ACHN (cell line): ENCODE measurements at places on chromosomes 13 and 19.

DNA sequence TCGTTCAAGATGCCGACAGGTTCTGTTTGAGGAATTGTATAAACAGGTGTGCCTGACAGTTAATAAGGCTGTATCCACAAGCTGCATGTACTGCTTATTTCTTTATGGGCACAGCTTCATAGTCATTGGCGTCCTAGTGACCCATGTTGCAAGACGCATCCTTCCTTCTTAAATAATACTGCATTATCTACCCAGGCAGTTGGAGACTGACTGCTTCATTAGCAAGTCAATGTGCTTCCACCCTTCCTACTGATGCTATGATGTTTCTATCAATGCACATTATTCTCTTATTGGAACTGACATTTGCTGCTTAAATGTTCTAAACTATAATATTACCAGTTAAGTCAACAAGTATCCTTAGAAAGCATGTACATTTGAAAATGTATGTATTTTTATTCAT is 950.0 kb upstream of the MIR17HG start:
- no peak for DNase-seq

- no peak for DNase-seq
These were observed 31.5 kb upstream of the MYO16 start for GRCh38 chr13:108597943-108598342.

- DNase-seq = no peak
These were observed 33.0 kb downstream of the FGF9 start for GRCh38 chr13:21703846-21704245.

DNA sequence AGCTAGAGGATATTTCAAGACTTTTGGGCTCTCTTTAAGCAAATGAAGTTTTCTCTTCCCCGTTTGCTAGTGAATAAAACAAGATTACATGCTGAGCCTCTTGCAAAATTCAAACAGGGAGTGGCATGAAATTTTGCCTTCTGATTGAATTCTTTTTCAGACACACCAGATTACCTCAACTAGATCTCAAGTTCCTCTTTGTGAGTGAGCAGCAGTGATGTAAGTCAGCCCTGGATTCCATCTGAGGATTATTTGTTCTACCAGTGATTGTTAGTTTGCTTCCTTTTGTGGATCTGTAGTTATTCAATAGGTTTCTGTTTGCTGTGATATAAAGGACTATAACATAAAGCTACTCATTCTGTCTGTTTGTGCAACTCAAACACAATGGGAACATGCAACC is 407.7 kb downstream of the LMO7 start:
- DNase-seq = no peak

DNA sequence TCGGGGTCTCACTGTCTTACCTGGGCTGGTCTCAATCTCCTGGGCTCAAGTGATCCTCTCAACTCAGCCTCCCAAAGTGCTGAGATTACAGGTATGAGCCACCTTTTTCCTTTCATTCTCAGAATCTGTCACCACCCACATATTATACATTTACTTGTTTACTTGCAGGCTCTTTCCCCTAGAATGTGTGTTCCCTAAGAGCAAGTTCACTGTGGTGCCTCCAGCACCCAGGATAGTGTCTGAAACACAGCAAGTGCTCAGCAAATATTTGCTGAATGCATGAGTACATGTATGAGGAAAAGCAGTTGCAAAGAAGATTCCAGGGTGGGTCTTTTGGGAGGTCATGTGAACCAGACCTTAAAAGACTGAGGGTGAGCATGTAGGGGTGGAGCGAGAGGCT is 96.8 kb downstream of the RGCC start:
- no peak for DNase-seq

GRCh38 chr19:39996218-39996810 is 546 bp upstream of the ZNF546 start:
- peak; percentile 28 for DNase-seq

DNA sequence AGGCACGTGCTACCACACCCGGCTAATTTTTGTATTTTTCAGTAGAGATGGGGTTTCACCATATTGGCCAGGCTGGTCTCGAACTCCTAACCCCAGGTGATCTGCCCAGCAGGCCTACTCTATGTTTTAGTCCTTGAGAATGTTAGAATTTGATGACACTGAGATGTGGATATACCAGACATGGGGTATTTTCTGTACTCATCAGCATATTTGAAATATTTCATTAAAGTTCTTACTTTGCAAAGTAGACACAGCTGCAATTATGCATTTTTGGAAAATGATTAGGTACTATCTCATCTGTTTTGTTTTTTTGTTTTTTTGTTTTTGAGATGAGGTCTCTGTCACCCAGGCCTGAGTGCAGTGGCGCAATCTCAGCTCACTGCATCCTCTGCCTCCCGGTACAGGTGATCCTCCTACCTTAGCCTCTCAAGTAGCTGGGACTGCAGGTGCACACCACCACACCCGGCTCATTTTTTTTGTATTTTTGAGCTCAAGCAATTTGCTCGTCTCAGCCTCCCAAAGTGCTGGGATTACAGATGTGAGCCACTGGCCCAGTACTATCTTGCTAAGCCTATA is 12.7 kb downstream of the SPINT2 start:
- DNase-seq = no peak

GRCh38 chr13:70339738-70340137 is 231.5 kb upstream of the KLHL1 start:
- peak; percentile 25 for DNase-seq

GRCh38 chr13:112859817-112860190 is 109.2 kb upstream of the MCF2L start:
- peak; percentile 42 for DNase-seq

DNA sequence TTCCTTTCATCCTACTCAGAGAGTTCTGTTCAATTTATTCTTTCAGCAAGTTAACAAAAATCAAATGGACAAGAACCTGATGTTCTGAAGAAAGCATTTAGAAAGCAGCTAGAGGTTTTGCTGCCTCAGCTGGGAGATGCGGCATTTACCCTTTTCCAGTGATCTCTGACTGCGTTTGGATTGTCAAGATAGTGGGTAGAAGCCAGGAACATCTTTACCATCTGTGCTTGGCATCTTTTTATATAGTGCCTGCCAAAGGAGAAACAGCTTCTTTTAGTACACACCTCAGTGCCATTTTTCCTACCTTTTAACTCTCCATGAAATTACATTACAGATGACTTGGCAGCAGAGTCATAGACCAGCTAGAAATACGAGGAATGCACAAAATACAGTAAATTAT is 680.8 kb downstream of the SLITRK1 start:
- no peak for DNase-seq

DNA sequence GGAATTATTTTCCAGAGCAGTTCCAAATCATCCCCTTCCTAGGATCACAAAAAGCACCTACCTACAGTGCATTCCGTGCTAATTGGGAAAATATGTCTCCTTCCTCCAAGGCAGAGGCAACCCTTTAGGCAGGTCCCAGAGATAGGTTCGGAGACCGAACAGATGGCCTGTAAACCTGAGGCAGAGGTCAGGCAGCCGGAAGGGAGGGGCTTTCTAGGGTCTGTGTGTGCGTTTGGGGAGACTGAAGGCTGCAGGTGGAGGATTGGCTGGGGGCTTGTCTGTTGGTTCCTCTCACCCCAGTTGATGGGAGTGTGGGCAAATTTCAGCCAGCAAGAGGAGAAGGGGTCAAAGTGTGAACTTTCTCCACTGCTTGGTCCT is 7.1 kb downstream of the KCNN4 start:
- no peak for DNase-seq

GRCh38 chr13:66425741-66426140 is 804.4 kb downstream of the PCDH9 start:
- no peak for DNase-seq

DNA sequence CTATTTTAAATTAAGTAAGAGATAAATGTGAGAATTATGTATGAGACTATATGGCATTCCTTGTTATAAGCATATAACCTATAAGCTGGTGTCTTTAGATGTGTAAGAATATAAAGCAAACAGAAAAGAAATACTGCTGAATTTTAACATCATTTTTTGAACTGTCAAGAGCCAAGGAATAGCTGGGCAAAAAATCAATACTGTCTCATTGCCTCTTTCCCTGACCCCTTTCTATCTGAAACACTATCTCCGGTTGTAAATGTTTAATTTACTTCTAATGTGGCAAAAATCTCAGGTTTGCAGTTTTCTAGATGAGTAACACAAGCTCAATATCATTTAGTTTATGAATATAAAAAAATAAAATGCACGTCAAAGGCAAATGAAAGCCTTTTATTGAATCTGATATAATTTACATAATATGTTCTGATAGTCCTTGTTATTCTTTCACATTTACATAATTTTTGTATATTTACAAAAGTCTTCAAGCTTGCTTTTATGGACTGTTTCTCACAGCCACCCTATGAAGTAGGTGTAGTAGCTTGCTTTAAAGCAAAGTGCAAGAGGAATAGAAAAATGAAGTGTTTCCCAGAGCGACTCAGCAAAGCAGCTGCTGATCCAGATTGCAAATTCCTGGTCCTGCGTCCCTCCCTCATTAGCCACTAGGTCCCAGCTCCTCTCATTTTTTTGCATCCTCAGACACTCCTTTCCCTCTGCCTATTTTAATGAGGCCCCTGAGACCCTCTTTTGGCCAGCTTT is 188.2 kb upstream of the RFC3 start:
- DNase-seq = no peak

GRCh38 chr13:44578067-44578400 is 1.9 kb upstream of the TSC22D1 start:
- no peak for DNase-seq

DNA sequence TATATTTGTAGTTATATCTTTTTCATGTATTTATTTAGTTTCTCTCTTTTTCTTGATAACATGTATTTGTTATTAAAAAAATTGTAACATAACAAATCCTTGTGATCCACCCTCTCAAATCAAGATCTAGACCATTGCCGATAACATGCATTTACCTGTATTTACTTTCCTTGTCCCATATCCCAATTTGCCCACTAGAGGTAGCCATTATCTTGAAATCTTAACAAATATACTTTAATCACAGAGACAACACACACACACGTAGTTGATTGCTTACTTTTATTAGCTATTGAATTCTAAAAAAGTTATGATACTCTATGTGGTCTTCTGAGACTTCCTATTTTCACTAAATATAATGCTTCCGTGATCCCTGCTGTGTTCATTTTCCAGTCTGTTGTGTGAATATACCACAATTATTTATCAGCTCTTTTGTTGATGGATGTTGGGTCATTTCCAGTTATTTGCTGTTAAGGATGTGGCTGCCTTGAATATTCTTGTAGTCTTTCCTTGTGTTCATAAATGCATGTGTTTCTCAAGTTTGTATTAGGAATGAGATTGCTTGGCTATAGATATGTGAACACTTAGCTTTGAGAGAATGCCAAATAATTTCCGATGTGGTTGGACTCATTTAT is 31.3 kb upstream of the ZMYM2 start:
- DNase-seq = peak; percentile 46

- DNase-seq = no peak
These were observed 9.4 kb upstream of the PAN3 start for GRCh38 chr13:28128926-28129325.

GRCh38 chr19:2012941-2013682 is 2.4 kb downstream of the BTBD2 start:
- no peak for DNase-seq

DNA sequence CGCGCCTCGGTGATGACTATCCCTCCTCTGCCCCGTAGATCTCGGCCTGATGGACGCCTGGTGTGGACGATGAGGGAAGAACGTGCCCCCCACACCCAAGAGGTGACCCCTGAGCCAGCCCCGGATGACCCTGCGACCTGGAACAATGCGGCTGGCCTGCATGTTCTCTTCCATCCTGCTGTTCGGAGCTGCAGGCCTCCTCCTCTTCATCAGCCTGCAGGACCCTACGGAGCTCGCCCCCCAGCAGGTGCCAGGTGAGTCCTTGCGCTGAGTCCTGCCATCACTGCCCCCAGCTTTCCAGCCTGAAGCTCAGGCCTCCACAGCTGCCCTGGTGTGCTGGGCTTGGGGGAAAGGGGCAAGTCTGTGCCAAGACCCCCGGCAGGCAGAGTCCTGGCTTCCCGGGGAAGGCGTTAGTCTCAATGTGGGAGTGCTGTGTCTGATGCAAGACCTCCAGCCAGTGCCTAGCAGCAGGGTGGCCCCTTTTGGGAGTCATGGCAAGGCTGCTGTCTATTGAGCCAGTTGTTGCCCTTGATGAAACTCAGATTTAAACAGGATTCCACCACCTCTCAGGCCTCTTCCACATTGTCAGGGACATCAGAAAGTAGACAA is 67.5 kb downstream of the CHST8 start:
- DNase-seq = no peak

- DNase-seq = no peak
These were observed 1391.4 kb downstream of the EFNB2 start for GRCh38 chr13:105144020-105144419.

GRCh38 chr19:41601771-41602170 is 25.1 kb downstream of the CEACAM4 start:
- no peak for DNase-seq

DNA sequence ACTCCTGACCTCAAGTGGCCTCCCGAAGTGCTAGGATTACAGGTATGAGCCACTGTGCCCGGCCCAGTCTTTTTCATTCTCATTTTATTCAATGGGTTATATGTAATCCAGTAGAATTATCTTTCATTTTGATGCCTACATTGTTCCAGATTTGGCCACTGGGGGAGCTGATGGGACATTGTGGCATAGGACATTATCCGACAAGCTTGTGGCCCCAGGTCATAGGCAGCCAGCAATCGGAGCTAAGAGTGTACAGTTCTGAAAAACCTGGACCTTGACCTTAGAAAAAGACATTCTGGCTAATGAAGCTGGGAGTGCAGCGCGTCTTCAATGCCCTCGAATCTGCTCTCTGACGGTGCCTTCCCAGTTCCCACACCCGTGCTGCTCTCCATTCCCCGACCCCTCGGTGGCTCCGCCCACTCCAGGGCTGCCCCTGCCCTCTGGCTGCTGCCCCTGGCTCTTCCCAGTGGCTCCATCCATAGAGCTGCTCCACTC is 108.7 kb downstream of the TEX29 start:
- DNase-seq = peak; percentile 51

DNA sequence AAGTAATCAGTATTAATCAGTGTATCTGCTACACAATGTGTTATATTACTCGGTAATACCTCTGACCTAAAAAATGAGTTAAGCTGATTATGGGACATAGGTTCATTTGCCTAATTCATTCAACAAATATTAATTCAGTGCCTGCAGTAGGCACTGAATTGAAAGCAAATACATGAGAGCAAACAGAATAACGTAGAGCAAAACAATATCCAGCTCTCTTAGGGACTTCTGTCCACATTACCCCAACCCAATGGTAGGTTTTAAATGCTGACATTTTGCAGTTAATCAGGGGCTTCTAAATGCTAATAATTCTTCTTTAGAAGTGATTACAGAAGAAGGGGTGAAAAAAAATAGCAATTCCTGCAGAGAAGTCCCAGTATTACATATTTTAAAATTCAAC is 4.9 kb downstream of the RCBTB2 start:
- no peak for DNase-seq

GRCh38 chr13:31853643-31854326 is 114.5 kb downstream of the RXFP2 start:
- DNase-seq = no peak

- peak; percentile 85 for DNase-seq
These were observed at the start of gene ELF1 for GRCh38 chr13:41019011-41019487. ELF1 (minus strand) TSS chr13:41019316; CDS start chr13:40982054, 37,262 bp downstream.

GRCh38 chr19:45575216-45575615 is 9.4 kb downstream of the OPA3 start:
- no peak for DNase-seq
